ENCODE measurements at places on chromosomes 7 and 10.

GRCh38 chr10:61757525-61758397 is 95.0 kb downstream of the CABCOCO1 start:
- peak; percentile 70 for DNase-seq

- no peak for DNase-seq
Measured at GRCh38 chr7:100431286-100431735, 1.7 kb downstream of the MEPCE start.

- DNase-seq: no peak
Measured at GRCh38 chr7:83672157-83672556, 23.2 kb upstream of the SEMA3E start.

DNA sequence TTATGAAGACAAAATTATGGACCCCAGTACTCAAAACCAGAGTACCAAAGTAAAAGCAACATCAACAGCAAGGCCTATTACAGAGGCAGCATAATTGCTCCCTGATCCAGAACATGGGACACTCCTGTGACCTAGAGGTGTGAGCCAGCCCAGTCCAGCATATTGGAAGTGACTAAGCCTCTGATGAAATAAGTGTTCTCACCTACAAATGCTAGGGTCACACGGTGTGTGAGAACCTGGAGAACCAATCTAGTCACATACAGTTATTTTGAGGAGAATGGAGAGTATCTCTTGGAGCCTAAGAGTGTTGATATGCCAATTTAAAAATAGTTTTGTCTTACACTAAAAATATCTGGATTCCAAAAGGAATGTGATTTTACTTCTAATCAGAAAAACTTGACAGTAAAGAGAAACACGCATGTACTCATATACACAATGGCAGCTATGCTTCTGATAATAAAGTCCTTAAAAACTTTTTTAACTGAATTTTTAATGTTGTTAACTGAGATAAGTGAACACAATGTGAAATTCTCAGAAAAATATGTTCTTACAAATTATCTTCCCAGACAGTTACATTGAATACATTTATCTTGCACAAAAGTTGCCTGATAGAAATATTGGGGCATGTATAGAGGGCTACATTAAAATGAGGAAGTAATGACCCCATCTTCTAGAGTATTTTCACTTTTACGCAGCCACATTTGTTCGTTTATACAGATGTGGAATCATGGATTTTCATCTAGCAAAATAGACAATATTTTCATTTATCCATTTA is 56.8 kb upstream of the CD36 start:
- DNase-seq: no peak

DNA sequence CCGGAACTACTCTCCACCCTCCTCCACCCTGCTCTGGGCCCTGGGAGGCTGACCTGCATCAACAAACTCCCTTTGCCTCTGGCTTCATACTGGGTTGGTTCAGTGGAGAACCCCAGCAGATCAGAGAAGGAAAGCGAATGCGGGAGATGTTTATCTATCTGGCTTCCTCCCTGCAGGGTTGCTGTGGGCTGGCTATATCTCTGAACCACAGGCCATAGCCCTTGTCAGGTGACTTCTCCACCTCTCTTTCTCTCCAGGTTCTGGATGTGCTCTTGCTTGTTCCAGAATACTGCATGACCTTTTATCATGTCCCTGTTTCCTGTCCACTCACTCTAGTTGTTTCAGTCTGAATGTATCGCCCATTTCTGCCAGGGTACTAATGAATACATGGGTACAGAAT is 51.7 kb upstream of the IFRD1 start:
- no peak for DNase-seq

GRCh38 chr10:129307141-129307540 is 159.9 kb upstream of the MGMT start:
- DNase-seq: no peak

GRCh38 chr7:73768641-73769480 is 1.2 kb downstream of the CLDN3 start:
- no peak for DNase-seq

- DNase-seq: no peak
Measured at GRCh38 chr7:78746301-78746700, 707.2 kb downstream of the MAGI2 start.

DNA sequence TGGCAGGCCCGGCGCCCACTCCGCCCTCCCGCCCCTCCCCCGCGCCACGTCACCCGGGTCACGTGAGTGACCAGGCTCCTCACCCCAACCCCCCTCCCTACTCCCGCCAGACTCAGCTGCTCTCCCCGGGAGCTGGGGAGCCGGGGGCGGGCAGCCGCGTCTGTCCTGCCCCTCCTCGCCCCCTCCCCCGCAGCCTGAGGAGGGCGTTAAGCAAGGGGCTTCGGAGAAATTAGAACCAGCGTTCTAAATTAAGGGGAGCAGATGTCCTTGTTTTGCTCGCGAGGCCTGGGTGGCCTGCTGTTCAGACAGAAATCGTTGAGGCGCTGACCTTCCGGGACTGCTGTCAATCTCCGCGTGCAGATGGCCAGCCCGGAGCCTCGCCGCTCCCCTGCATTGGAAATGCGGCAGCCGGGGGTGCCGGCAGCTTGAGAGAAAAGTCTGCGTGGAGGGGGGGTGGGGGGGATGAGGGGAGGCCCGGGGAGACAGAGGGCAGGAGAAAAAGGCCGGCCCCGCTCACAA is 102.2 kb upstream of the ZNF438 start:
- no peak for DNase-seq

GRCh38 chr10:117933036-117933435 is 113.7 kb downstream of the RAB11FIP2 start:
- no peak for DNase-seq

GRCh38 chr7:37289367-37289766 is 159.3 kb downstream of the ELMO1 start:
- DNase-seq: no peak

DNA sequence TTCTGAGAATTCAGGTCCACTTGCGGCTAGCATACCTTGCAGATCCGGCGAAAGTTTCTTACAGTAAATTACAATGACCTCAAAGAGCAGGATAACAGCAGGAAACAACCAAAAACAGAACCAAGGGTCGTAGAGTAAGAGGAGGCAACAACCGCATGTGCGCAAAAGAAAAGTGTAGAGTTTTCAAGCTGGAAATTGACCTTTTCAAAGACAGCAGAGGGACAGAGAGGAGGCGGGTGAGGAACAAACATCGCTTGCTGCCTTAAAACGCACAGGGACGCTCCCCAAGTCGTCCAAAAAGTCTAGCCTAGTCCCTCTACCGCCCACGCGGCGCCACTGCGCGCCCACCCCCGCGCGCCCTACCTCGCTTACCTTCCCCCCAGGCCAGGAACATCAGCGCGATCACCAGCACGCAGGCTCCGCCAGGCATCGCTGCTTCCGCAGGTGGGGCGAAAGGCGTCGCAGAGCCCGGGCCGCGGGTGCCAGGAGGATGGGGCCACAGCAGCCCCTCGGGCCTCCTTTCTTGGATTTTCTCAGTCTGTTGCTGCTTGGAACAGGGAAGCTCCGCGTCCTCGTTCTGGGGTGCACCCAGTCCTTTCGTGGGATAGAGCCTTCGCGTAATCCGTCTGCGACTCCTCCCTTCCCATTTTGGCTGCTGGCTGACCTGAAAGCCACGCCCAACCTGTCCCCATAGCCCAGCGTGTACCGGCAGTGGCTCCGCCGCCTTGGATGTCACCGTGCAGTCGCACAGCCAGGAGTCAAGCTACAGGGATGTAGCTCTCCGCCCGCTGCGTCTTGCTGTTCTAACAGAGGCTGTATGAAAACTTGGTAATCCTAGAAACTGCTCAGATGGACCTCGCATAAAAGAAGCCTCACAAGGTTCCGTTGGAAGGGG is at the start of gene VWDE:
Gene VWDE (minus strand): TSS at position 579 of the 895 bp plus-strand sequence. CDS start 149 bp downstream, at position 430.
- no peak for DNase-seq

DNA sequence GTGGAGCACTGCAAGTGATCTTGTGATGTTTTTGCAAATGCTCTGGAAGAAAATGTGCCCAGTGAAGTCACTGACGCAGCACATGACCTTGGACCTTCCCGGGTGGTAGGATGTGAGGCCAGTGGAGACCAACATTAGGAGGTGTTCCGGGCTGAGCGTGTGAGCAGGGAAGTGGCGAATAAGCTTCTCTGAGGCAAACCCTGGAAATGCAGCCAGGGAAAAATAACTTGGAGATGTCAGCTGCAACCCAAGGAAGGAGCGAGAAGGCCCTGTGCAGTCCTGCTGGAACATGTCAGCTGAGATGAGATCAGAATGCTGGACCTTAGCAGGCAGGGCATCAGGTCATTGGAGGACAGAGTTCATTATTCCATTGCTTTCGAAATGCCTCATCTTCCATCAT is 18.6 kb upstream of the SDK1 start:
- DNase-seq: no peak

- peak; percentile 81 for DNase-seq
Measured at GRCh38 chr10:110802551-110803238, 69.0 kb upstream of the PDCD4 start.

DNA sequence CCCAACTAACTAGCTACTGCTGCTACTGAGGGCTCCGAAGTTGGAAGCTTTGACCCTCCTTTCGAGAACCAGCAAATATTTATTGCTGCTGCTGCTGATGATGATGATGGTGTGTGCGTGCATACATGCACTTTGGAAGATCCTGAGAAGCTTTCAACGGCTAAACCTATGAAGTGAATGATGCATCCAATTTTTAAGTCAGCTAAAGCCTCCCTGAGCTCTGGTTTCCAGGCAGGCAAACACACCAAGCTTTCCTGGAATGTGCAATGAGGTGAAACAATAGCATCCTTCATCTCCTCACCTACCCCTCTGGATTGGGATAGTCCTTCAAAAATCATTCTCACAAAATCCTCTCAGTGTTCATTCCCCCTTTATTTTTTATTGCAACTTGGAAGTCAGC is 13.9 kb downstream of the MACC1 start:
- DNase-seq: no peak

GRCh38 chr7:45256309-45256708 is 98.7 kb downstream of the RAMP3 start:
- DNase-seq: no peak

DNA sequence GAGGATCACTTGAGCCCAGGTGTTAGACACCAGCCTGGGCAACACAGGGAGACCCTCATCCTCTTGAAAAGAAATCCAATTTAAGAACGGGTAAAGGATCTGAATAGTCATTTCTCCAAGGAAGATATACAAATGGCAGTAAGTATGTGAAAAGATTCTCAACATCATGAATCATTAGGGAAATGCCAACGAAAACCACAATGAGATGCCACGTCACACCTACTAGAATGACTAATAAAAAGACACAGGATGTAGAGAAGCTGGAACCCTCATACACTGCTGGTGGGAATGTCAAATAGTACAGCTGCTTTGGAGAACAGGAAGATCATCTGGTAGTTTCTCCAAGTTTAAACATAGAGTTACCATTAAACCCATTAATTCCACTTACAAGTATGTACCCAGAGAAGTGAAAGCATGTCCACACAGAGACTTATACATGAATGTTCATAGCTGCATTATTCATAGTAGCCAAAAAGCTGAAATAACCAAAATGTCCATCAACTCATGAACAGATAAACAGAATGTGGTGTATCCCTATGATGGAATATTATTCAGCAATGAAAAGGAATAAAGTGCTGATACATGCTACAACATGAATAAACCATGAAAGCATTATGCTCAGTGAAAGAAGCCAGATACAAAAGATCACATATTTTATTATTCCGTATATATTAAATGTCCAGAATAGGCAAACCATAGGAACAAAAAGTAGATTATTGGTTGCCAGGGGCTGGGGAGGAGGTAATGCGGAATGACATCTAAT is 13.1 kb upstream of the ZMIZ2 start:
- peak; percentile 97 for DNase-seq

GRCh38 chr7:1087952-1088920 is at the start of gene GPER1:
TSS of gene GPER1 (plus strand) at chr7:1088113. CDS start at chr7:1091729, 3,616 bp downstream.
- no peak for DNase-seq

GRCh38 chr10:4130685-4131084 is 345.7 kb upstream of the KLF6 start:
- DNase-seq: no peak

- no peak for DNase-seq
Measured at GRCh38 chr10:69049566-69049961, 38.3 kb upstream of the SRGN start.

GRCh38 chr7:46292741-46293140 is 371.7 kb upstream of the IGFBP3 start:
- DNase-seq: no peak

Measured in brain microvascular endothelial cell (primary cell).